ENCODE measurements at places on chromosomes 3 and 15.

DNA sequence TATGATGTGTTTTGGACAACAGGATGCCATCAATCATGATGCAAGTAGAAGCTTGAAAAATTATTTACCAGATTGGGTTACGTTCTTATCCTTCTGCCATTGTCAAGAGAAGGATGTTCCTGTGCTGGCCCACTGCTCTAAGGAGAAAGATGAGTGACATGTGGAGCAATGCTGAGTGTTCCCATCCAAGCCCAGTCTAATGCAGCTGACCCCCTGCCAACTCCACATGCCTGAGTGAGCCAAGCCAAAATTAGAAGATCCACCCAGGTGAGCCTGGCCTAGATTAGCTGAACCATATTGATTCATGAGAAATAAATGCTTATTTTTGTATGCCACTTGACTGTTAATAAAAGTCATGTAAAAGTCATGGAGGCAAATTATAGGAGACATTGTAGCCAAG, 446.5 kb downstream of the CNTN3 start:
- DNase-seq = no peak

DNA sequence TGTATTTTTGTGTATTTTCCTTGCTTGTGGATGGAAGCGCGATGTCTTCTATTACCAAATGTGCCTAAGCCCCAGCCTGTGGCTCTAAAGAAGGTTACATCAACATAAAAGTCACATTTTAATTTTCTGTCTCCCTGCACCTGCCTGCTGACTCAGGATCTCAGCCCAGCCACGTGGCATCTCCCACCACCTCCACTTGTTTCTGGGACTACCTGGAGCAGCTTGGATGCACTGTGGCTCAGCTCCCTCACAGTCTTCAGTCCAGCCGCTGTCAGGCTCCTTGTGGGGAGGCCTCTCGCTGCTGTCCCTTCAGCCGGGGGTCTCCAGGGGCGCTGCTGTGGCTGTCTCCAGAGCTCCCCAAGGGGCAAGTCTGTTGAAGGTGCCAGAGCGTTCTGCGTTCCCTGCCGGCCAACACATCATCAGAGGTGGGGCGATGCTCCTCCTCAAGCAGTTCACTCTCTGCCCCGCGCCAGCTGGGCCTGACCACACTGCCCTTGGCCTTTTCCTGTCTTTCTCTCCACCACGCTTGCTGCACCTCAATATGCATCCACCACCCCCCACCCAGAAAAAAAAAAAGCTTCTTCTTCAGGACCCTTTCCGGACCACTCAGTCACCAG, 47.7 kb upstream of the BDH1 start:
- no peak for DNase-seq

GRCh38 chr15:74403588-74403919, 30.2 kb downstream of the SEMA7A start:
- no peak for DNase-seq

GRCh38 chr3:177300039-177300833, 103.0 kb upstream of the TBL1XR1 start:
- DNase-seq = peak; percentile 59

DNA sequence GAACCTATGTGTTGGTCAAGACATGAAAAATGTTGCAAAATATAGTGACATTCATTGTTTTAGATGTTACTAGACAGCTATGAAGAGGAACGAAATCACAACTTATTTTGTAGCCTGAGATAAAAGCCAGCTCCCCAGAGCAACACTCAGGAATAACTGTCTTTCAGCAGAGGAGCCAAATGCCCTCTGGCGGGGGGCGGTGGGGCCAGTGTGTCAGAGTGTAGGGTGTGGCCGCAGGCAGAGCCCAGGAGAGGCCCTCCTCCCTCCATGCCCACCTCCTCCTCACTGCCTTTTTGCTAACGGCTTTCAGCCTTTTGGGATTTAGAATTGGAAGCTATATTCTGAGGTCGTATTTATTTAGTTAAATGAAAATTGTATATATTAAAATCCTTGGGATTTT, 16.9 kb downstream of the APOD start:
- no peak for DNase-seq

DNA sequence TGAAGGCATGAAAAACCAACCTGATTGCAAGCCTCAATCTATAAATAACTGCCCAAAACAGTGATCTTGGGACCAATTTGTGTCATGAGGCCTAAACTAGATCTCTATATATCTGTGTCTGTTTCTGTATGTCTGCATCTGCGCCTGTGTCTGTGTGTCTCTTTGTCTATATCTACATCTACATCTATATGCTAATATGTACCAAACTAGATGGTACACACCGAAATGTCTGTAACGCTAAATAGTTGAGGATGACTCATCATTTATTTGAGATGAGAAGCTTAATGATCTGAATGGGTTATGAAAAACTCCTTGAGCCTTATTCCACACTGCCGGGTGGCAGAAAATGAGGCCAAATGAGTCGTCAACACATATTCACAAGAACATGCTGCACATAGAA, 982.3 kb downstream of the ROBO2 start:
- no peak for DNase-seq

DNA sequence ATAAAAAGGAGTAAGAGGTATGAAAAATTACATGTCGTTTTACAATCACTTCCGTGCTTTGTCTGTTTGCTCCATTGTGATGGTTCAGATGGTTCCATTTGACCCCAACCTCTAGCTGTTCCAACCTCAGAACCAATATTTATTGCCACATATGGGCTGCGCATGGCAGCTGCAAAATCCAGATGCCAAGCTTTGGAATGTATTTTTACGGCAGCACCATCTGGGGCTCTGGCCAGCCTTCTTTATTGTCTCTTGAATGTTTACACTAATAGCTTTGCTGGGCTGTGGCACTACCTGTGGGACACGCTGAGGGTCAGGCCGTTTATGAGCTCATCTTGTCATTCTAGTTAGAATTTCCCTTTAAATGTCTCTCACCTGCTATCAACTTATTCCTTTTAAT, 219.8 kb downstream of the ROBO2 start:
- DNase-seq = no peak

DNA sequence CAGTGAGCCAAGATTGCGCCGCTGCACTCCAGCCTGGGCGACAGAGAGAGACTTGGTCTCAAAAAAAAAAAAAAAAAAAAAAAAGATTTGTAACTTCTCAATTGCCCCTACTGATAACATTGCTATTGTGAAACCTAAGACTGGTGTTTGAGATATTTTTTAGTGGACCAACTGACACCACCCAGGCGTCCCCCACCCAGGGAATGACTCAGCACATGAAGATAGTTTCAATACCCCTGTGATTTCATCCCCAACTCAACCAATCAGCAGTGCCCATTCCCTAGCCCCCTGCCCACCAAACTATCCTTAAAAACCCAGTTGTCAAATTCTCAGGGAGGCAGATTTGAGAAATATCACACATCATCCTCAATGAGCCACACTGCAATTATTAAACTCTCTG, 76.9 kb downstream of the TTBK2 start:
- DNase-seq = no peak

DNA sequence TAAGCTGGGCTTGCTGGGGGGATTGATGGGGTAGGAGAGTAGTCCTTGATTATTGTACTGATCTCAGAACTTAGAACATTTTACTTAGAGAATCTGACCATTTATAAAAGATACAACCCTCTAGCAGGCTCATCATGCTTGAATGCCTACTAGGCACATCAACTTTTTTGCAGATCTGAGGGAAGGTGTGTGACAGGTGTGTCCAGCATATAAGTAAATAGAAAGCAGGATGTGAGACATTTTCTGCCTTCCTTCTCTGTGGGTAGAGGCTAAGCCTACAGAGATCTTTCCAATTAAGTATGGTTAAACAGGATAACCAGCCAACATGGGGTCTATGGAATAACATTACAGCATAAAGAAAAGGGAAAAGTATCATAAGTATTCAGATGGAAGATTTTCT, 159.1 kb downstream of the AKAP13 start:
- DNase-seq = no peak

- DNase-seq = no peak
Observed at GRCh38 chr3:65758876-65759598, 279.7 kb downstream of the MAGI1 start.
